ENCODE measurements at places on chromosomes 4 and X. TPM values are rescaled to one million over a fixed set of nuclear protein-coding genes. Genes with fewer than 3 reads are reported as not detected.
A peak's percentile ranks its signal among the peaks of the same experiment; 100 is the strongest.

DNA sequence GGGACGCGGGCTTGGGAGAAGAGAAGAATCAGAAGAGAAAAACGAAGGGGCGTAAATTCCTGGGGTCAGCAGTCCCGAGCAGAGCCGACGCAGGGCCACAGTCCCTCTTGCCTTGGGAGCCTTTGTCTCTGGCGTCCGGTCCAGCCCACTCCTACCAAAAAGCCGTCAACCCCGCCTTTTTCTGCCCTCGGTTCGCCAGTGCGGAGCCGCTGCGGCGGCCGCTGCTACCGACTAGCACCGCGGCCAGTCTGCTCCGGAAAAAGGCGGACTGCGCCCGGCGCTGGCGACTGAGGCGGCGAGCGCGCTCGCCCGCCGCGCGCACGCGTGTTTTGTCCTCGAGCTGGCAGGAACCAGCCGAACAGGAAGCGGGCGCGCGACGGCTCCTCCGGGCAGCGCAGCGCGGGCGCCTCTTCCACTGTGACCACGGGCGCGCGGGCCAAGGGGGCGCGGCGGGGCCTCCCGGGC lies 502 bp downstream of the HNRNPDL start:
- H3K4me1 ChIP-seq = no peaks in the 10 kb centered on the region
- H3K36me3 ChIP-seq = peaks cover 28% of the 10 kb centered on the region
- DNase-seq = peak; percentile 75
- H3K27ac ChIP-seq = peak overlapping the region; percentile 94

GRCh38 chr4:89193843-89194242 lies 82.5 kb downstream of the TIGD2 start:
- no peaks in the 10 kb centered on the region for H3K4me1 ChIP-seq
- no peaks in the 10 kb centered on the region for H3K36me3 ChIP-seq
- DNase-seq = no peak
- no peak overlapping the region for H3K4me3 ChIP-seq

DNA sequence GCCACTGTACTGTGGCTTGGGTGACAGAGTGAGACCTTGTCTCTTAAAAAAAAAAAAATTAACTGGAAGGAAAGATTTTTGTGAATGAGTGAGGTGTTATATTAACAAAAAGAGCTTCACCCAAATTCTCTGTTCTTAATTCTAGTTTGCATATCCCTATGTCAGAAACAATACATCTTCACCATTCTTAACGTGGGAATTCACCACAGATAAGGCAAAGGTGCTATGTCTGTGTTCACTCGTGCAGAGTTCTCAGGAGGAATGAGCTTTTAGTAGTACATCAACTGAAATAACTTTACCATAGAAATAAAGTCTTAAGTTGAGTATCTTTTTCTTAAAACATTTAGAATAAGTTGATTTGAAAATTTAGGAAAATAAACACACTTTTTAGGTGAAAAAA lies 135.1 kb downstream of the RAPGEF2 start:
- H3K4me1 ChIP-seq = no peaks in the 10 kb centered on the region
- H3K4me3 ChIP-seq = no peak overlapping the region
- H3K27me3 ChIP-seq = no peaks in the 10 kb centered on the region
- DNase-seq = no peak
- H3K36me3 ChIP-seq = no peaks in the 10 kb centered on the region
- H3K27ac ChIP-seq = no peak overlapping the region

Gene UPF3B
- polyA plus RNA-seq = 13.2 TPM

DNA sequence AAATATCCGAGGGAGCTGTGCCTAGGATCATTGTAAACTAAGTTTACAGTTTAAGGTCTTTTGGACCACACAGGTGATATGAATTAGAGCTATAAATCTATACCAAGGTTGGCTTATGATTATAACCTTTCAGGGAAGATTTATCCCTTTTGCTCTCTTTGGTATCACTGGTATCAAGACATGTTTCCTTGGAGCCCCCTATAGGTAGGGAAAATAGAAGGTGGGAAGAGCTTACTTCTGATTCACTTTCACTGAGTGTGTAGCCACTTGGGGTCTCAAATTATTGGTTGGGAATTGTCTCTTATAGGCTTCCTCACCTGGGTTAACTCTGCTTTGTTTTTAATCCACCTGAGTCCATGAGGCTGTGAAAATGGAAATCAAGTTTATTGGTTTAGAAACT lies 262.1 kb upstream of the NR3C2 start:
- no peak overlapping the region for H3K27ac ChIP-seq
- H3K36me3 ChIP-seq = no peaks in the 10 kb centered on the region
- no peaks in the 10 kb centered on the region for H3K4me1 ChIP-seq

GRCh38 chrX:39767446-39767845 lies 330.3 kb downstream of the BCOR start:
- DNase-seq = no peak
- no peaks in the 10 kb centered on the region for H3K27me3 ChIP-seq
- H3K4me3 ChIP-seq = no peak overlapping the region
- no peaks in the 10 kb centered on the region for H3K36me3 ChIP-seq
- peaks cover 22% of the 10 kb centered on the region for H3K4me1 ChIP-seq
- H3K27ac ChIP-seq = no peak overlapping the region

Gene PAQR3
- 9.0 TPM for polyA plus RNA-seq

DNA sequence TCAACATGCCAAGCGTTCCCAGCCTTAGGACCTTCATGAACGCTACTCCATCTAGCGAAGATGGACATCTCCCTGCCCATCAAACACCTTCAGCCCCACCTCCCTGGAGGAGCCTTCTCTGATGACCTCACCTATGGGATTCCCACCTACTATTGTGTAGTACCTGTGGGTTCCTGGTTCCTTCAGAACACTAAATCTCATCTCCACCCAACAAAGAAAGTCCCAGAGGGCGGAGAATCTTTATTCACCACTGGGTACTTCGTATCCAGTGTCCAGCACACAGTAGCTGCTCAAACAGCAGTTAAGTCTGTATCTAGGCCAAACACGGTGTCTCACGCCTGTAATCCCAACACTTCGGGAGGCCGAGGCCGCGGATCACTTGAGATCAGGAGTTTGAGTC lies 10.1 kb downstream of the RBM47 start:
- no peaks in the 10 kb centered on the region for H3K4me1 ChIP-seq
- no peaks in the 10 kb centered on the region for H3K27me3 ChIP-seq
- no peaks in the 10 kb centered on the region for H3K36me3 ChIP-seq
- no peak overlapping the region for H3K4me3 ChIP-seq

DNA sequence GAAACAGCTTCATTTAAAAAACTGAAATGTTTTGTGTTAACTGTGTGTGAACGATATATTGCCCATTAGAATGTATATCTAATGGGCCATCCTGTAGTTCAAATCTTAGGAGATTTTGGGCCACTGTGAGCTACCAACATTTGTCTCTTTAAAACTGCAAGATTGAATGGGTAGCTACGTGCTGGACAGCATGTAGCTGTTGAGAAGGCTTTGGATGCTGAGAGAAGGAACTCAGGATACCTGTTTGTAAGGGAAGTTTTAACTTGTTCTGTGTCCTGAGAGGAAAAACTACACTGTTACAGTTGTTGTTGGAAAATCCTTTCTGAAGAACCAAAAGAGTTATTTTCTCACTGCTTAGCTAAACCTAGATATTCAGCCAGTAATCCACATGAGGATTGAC lies 45.9 kb downstream of the PDLIM5 start:
- H3K27me3 ChIP-seq = no peaks in the 10 kb centered on the region
- peaks cover 18% of the 10 kb centered on the region for H3K4me1 ChIP-seq
- no peak for DNase-seq
- H3K27ac ChIP-seq = no peak overlapping the region
- H3K4me3 ChIP-seq = no peak overlapping the region

Gene POF1B
- 69.4 TPM for polyA plus RNA-seq

DNA sequence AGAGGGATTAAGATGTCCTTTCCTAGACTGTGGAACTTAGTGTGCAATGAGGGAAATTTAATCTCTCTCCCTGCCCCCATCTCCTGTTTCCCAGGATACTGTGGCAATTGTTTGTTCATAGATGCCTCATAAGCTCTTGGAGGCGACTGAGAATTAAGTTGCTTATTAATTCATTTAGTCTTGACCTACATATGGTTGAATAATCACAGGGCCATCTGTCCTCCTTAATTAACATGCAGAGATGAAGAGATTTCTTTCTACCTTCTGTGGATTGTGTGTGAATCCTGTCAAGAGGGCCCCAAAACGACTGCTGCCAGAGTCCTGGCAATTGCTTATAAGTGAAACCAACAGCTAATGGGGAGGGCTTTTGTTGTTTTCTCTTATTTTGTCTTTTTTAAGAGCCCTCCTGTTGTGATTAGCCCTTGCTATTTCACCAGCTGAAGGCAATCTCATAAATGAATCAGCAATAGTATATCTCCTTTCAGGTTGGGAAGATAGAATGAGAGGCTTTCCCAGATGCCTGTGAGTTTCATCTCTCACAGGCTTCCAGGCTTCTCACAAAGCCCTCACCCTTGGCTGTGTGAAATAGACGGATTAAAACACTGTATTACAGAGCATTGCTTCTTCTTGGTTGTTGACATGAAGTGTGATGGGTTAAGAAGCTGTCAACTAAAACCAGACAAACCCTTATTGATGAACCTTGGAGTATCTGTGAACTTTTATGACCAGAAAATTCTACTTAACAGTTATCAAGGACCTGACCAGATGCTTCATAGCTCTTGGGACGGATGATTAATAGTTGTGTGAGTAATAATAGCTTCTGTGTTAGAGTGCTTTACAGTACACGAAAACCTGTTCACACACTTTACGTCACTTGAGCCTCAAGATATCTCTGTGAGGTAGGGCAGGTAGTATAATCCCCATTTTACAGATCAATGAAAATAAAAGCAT lies 58.5 kb downstream of the PGRMC2 start:
- no peaks in the 10 kb centered on the region for H3K27me3 ChIP-seq
- DNase-seq = no peak
- no peaks in the 10 kb centered on the region for H3K4me1 ChIP-seq
- no peaks in the 10 kb centered on the region for H3K36me3 ChIP-seq
- no peak overlapping the region for H3K27ac ChIP-seq

DNA sequence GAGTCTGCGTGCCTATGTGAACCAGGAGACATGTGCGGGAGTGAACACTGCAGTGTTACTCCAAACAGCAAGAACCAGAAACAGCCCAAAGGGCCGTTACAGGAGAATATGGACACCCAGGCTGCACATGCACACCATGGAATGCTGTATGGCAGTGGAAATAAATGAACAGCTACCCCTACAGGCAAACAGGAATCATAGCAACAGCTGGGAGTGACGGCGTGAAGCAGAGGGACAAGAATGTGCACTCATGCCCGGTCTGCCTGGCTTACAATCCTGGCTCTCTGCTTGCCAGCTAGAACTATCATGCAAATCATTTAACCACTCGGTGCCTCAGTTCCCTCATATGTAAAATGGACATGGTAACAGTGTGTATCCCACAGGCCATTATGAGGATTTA lies 16.6 kb downstream of the GPKOW start:
- H3K27me3 ChIP-seq = no peaks in the 10 kb centered on the region
- no peaks in the 10 kb centered on the region for H3K4me1 ChIP-seq
- H3K27ac ChIP-seq = no peak overlapping the region

- no peaks in the 10 kb centered on the region for H3K36me3 ChIP-seq
- H3K27ac ChIP-seq = no peak overlapping the region
- DNase-seq = no peak
- no peaks in the 10 kb centered on the region for H3K27me3 ChIP-seq
Observed at GRCh38 chr4:102263024-102263787, 82.1 kb downstream of the SLC39A8 start.

GRCh38 chrX:9757366-9757765 lies 8.3 kb downstream of the GPR143 start:
- no peak overlapping the region for H3K27ac ChIP-seq
- no peak overlapping the region for H3K4me3 ChIP-seq
- H3K4me1 ChIP-seq = no peaks in the 10 kb centered on the region
- H3K27me3 ChIP-seq = no peaks in the 10 kb centered on the region
- no peak for DNase-seq
- H3K36me3 ChIP-seq = no peaks in the 10 kb centered on the region

DNA sequence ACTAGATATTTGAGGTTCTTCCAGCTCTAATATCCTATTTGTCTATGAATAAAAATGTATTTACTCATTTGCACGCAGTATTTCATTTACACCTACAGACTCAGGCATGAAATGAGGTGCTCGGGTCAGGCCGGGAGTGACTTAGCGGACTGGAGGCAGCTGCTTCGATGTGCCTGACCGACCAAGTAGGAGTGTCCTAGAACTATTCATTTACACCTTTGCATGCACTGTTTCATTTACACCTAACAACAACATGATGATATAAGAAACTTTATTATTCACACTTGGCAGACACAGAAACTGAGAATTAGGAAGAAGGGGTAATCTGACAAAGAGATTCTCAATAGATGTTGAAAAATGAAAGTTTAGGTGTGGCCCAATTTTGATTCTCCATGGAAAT lies 28.7 kb upstream of the FAT1 start:
- no peak for DNase-seq
- no peaks in the 10 kb centered on the region for H3K4me1 ChIP-seq
- no peak overlapping the region for H3K27ac ChIP-seq
- H3K27me3 ChIP-seq = no peaks in the 10 kb centered on the region

Gene ASB12
- polyA plus RNA-seq = not detected

- no peaks in the 10 kb centered on the region for H3K27me3 ChIP-seq
- DNase-seq = no peak
- H3K36me3 ChIP-seq = no peaks in the 10 kb centered on the region
- H3K4me3 ChIP-seq = no peak overlapping the region
- peaks cover 8% of the 10 kb centered on the region for H3K4me1 ChIP-seq
- H3K27ac ChIP-seq = no peak overlapping the region
Observed at GRCh38 chrX:39611468-39611867, 486.3 kb downstream of the BCOR start.

Gene CT45A2
- polyA plus RNA-seq = not detected

DNA sequence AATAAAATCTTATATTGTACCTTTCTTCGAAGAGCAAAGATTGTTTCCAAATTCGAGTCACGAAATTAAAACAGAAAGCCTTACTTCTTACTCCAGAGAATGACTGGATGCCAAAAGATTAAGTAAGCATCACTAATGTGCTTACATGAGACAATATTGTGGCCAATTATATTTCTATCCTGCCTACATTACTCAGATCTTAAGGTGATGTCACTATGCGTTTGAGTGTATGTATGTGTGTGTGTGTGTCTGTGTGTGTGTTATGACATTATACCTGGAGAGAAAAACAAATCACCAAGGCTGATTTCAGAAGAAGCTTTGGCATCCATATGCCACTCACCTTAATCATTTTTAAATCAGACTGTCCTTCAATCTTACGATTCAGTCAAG lies 556.3 kb downstream of the PPARGC1A start:
- no peak overlapping the region for H3K4me3 ChIP-seq
- H3K36me3 ChIP-seq = no peaks in the 10 kb centered on the region
- H3K27me3 ChIP-seq = no peaks in the 10 kb centered on the region
- no peak overlapping the region for H3K27ac ChIP-seq
- no peak for DNase-seq

GRCh38 chrX:50827996-50828395 lies 14.0 kb upstream of the SHROOM4 start:
- H3K4me1 ChIP-seq = no peaks in the 10 kb centered on the region
- no peaks in the 10 kb centered on the region for H3K27me3 ChIP-seq
- no peak overlapping the region for H3K27ac ChIP-seq
- H3K36me3 ChIP-seq = no peaks in the 10 kb centered on the region
- DNase-seq = no peak

Gene USP27X
- polyA plus RNA-seq = 1.2 TPM

Gene MAGED4B
- 4.4 TPM for polyA plus RNA-seq
